ENCODE measurements at places on chromosomes 12 and 14.

- DNase-seq: no peak
These were observed 173.4 kb upstream of the ATP2B1 start for GRCh38 chr12:89882050-89882449.

DNA sequence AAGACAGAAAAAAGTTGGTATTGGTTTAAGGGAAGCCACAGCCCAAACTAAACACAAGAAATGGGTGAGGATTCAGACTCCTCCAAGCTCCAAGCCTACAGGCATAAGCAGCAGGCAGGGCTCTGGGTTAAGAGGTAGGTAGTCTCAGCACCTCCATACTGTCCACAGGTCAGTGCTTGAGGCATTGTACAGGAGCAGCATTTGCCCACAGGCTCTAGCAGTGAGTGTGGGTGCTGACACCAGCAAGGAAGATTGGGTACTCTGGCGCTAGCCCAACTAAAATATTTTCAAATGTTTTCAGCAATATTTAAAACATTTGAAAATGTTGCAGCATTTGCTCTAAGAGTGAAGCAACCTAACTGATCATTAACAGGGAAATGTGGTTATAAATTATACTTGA lies 33.1 kb downstream of the FERMT2 start:
- no peak for DNase-seq

DNA sequence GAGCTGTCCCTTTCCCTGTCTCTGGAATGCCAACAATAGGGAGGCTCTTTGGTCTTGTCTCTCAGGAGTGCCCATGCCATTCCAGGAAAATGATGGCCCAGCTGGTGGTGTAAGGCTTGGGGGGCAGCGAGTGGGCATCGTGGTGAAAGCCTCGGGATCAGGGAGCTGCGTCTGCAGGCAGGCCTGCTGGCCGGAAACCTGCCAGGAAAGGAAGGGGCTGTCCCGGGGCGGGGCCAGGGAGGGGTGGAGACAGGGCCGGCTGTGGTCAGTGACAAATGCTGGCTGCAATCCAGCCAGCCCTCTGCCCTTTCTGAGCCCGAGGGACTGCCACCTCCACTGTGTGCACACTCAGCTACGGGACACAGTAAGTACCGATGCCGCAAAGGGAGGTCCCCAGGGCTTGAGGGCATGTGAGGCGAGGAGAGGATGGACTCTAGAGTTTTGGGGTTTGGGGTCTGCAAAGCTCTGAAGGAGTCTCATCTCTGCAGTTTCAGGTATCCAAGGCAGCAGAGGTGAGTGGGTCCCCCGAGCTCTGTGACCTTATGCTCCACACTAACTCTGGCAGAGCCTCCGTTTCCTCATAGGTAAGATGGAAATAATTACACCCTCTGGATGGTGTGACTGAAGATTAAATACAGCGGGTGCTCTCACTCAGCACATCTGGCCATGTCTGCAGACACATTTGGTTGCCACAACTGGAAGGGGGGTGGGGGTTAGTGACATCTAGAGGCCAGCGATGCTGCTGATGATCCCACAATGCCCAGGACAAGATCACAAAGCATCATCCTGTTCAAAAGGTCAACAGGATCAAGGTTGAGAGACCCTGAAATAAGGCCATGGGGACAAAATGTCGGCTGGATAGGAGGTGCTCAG lies at the start of gene SERPINA5:
Gene SERPINA5 (plus strand): TSS at position 300 of the 873 bp plus-strand sequence. CDS start 5,937 bp downstream, outside the sequence.
- no peak for DNase-seq

GRCh38 chr12:64944966-64945365 lies 120.5 kb downstream of the TBC1D30 start:
- DNase-seq: no peak

DNA sequence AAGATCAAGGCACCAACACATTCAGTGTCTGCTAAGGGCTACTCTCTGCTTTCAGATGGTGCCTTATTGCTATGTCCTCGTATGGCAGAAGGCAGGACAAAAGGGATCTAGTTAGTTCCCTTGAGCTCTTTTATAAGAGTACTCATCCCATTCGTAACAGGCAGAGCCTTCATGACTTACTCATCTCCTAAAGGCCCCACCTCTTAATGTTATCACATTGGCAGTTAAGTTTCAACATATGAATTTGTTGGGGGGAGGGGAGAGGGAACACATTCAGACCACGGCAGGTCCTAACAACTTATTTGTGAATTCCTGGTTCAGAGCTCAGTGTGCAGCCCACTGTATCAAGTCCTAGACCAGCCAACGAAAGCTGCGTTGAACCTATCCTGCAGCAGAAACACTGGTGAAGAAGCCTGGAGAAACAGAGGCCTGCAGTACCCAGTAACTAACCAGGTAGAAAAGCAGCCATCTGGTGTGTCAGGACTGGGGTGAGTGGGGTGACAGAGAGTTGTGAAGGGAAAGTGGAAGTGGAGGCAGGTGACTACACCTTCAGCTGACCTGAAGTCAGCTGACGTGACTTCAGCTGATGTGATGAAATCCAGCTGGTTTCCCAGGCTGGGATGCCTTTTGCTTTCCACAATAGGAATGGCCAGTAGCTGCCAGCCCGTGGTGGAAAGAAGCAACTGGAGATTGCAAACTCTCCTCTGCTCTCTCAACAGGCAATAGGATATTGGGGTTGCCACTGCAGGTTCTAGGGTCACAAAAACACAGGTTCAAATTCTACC lies 101.6 kb upstream of the PLXNC1 start:
- DNase-seq: no peak

- no peak for DNase-seq
These were observed 10.5 kb downstream of the PMEL start for GRCh38 chr12:55955344-55955743.

- DNase-seq: no peak
These were observed at the start of gene AQP6 for GRCh38 chr12:49972641-49973360. TSS of gene AQP6 (plus strand) at chr12:49972947. CDS start at chr12:49973174, 227 bp downstream.

DNA sequence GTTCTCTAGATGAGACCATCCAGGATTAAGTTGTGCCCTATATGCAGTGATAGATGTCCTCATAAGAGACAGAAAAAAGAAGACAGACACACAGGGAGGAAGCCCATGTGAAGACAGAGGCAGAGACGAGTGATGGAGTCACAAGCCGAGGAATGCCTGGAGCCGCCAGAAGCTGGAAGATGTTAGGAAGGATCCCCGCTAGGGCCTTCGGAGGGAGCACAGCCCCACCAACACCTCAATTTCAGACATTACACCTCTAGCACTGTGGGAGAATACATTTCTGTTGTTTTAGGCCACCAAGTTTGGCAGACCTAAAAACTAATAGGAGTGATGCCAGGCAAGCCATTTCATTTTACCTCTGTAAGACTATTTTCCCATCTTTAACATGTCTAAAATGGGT lies 458.5 kb downstream of the MED13L start:
- no peak for DNase-seq

GRCh38 chr12:58668871-58669270 lies 251.4 kb downstream of the LRIG3 start:
- DNase-seq: no peak

GRCh38 chr14:76729258-76729657 lies 32.0 kb upstream of the VASH1 start:
- DNase-seq: no peak

GRCh38 chr14:77043984-77044485 lies 15.5 kb upstream of the IRF2BPL start:
- DNase-seq: no peak

DNA sequence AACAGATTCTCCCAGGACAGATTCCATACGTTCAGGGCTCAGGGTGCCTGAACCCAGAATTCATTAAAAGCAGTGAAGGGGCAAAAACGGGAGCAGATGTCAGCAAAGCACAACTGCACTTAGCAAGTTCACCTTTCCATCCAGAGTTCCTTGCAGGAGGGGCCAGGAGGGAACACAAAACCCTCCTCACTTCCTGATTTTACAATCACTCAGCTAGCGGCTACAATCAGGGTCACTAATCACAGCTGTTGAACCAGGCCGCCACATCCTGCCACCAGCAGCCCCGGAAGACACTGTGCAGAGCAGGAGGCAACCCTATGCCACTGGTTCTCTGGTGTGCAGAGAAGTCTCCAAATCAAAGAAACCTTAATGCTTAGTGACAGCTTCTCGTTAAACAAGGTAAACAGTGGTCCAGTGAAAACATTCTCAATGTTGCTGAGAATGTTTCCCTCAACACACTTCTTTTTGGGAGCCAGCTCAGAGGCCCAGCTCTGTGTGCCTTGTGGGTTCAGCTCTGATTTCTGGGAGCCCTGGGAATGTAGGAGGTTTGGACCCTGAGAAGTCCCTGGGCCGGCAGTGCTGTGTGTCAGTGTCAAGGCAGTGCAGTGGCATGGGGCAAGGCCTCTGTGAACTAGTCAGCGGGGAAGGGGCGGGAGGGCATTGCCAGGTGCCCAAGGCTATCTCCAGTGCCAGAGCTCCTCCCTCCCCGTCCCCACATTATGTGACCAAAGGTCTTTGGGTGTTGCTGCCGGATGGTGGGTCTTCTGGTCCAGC lies 54.5 kb downstream of the VCPKMT start:
- DNase-seq: peak; percentile 59

Data from activated B cell treated with CpG ODN at 0.5 μM for 24 hours (primary cell).